ENCODE measurements at places on chromosomes 4 and X.

- DNase-seq: no peak
Observed at GRCh38 chr4:158796370-158797140, 27.7 kb downstream of the FNIP2 start.

GRCh38 chr4:64559571-64559970 lies 150.3 kb upstream of the TECRL start:
- DNase-seq: no peak

DNA sequence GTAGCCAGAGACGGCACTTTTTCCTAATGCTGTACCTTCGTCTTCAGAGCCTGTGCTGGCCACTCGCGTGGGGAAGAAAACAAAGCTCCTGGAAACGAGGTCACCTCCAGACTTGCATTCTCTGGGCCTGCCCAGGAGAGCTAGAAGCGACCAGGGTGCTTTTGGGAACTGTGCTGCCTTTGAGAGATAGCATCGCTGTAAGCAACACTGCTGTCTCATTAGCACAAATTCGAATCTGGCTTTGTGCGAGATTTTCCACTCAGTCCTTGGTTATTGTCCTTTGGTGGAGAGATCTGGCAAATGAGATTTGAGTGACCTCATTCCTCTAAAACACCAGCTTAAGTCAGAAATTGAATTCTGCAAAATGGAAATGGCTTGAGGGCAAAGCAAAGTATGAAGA lies 66.1 kb upstream of the TLR3 start:
- no peak for DNase-seq

- DNase-seq: no peak
Observed at GRCh38 chr4:1489639-1489995, 83.4 kb upstream of the NKX1-1 start.

- DNase-seq: no peak
Observed at GRCh38 chr4:112057470-112057869, 87.8 kb upstream of the FAM241A start.

- no peak for DNase-seq
Observed at GRCh38 chr4:150114641-150115040, 36.4 kb downstream of the DCLK2 start.

DNA sequence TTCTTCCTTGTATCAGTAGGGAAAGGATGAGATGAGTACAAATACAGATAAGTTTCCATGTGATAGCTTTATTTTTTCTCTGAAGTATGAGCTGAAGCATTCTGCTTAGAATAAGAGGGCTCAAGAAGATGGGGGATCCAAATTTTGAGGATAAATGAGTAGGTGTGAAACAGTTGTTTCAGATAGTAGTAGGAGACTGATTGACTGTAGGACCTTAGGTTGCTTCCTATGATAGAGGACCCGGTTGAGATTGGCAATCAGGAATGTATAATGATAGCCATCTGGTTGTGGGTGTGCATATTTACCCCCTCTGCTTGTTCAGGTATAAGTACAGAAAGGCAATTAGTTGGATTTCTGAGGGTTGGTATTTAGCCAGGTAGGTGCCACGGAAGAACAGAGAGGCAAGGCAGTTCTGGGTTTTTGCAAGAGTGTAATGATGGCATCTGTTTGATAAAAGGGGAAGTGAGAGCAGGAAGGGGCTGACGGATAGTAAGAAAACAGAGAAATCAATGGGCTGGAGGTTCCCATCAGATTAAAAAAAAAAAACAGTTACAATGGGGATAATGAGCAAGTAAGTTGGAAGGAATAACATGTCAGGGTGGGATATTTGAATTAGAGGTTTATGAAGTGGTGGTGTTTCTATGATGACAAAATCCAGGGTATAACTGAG lies 13.7 kb downstream of the OCRL start:
- DNase-seq: no peak

- DNase-seq: no peak
Observed at GRCh38 chrX:1002611-1003010, 209.8 kb downstream of the CRLF2 start.

DNA sequence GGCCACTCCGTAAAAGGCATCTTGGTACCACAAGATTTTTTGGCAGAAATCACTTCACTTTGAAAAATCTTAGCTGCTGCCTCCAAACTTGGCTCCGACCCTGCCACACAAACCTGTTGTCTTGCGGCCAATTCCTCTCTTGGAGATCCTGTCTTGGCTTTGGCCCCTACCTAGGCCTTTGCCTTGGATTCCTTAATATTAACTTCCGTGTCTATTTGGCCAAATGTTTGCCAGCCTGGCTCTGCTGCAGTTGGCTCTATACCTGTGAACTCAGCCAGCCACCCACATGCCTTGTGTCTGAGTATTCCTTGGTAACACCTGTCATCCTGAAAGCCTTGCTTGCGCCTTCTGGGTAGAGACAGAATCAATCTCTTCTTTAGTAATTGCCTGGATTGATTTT lies 12.5 kb downstream of the GRXCR1 start:
- DNase-seq: no peak

DNA sequence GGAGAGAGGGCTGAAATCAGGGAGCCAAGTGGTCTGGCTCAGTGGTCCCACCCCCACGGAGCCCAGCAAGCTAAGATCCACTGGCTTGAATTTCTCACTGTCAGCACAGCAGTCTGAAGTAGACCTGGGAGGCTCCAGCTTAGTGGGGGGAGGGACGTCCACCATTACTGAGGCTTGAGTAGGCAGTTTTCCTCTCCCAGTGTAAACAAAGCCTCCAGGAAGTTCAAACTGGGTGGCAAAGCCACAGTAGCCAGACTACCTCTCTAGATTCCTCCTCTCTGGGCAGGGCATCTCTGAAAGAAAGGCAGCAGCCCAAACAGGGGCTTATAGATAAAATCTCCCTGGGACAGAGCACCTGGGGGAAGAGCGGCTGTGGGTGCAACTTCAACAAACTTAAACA lies 88.1 kb downstream of the NPFFR2 start:
- no peak for DNase-seq

DNA sequence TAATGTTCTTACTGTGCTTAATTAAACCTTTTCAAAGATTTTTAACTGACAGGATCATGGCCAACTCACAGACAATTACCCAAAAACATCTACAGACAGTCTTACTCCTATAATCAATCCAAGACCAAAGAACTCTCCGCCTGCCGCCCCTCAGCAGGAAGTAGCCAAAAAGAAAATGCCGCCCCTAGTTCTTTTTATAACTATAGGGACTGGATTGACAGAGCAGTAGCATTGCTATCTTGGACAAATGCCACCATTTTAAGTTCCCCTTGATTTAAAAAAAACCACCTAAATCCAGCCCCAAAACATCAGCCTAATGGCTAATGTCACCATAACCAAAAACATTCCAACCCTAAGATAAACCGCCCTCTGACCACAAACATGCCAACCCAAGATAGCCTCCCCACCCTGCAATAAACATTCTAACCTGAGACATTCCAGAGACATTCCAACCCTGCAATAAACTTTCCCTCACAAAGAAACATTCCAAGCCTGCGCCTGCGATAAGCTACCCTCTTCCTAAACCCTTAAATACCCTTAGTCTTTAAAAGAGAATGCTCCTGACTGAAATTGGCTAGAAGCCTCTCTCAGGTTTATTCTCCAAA lies 77.0 kb downstream of the COQ2 start:
- DNase-seq: no peak

DNA sequence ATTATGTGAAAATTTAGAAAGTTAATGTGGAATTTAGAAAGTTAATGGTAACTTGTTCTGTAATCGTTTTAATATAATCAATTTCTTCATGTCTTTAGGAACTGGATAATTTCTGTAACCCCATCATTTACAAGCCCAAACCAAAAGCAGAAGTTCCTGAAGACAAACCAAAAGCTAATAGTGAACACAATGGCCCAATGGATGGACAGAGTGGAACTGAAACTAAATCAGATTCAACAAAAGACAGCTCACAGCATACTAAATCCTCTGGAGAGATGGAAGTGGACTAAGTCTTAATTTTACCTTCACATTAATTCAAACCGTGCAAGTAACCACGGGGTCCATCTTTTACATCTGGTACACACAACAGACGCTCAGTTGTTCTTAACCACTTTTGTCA lies 48.1 kb upstream of the PLK4 start:
- DNase-seq: no peak

DNA sequence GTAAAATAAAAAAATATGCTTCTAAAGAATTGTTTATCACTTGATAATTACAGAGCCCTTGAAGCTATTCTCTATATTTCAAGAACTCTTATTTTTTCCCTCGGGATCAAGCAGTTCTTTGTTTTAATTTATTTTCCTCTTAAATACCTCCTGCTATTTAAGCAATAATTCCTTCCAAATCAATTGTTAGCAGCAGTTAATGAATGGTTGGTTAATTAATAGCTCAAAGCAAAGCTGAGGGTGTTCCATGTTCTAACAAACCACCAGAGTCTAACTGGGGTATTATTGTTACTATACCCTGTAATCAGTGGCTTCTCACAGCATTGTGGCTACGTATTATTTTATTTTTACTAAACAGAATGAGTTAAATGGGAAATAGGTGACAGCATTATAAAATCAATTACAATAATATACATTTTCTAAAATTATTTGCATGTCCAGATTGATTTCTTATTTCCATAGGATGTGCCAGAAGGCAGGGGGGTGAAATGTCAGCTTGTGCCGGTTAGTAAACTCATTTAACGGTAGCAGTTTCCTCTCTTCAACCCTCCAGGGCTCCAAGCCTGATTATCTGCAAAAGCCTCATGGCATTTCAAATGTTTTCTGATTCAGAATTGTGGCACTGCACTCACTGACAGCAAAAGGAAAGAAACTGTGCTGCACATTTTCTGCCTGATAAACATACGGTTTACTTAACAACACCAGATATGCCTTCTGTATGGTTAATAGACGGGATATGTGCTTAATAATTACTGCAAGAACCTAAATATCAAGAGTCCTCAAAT lies 286.9 kb upstream of the EMCN start:
- DNase-seq: no peak

GRCh38 chrX:154097003-154097588 lies 421 bp downstream of the MECP2 start:
- no peak for DNase-seq

GRCh38 chr4:96383349-96383748 lies 543.5 kb downstream of the PDHA2 start:
- DNase-seq: no peak

GRCh38 chr4:118086344-118086743 lies 52.1 kb downstream of the NDST3 start:
- DNase-seq: no peak

- no peak for DNase-seq
Observed at GRCh38 chr4:144374065-144374464, 233.5 kb upstream of the GYPA start.

GRCh38 chrX:10725071-10725470 lies 104.7 kb upstream of the MID1 start:
- DNase-seq: no peak

DNA sequence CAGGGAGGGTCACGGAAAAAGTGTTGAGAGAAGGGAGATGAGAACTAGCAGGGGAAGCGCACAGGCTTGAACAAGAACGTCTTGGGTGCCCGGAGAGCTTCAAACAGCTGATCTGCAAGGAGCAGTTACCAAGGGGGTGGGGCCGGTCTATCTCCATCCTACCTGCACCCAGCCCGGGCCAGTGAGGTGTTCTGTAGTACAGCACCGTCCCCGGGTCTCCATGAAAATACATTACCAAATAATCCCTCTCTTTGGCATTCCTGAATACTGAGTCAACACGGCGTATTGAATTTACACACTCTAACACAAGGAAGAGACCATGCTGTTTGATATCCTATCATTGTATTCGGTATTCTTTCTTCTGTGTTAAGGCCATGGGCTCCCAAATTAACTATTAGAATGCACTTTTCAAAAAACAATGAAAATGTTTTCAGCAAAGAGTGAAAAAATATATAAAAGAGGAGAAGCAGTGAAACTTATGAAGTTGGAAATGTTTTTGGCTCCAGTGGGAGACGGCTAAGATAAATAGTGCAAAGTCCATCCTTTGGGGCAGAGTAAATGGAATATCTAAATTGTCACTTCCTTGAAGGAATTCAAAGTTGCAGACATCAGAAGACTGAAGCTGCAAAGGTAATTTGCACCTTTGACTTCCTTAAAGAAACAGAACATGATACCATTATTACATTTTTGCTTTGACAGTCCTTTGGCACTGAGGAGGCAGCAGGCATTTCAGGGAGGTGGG lies 90.3 kb downstream of the DHRSX start:
- DNase-seq: no peak

DNA sequence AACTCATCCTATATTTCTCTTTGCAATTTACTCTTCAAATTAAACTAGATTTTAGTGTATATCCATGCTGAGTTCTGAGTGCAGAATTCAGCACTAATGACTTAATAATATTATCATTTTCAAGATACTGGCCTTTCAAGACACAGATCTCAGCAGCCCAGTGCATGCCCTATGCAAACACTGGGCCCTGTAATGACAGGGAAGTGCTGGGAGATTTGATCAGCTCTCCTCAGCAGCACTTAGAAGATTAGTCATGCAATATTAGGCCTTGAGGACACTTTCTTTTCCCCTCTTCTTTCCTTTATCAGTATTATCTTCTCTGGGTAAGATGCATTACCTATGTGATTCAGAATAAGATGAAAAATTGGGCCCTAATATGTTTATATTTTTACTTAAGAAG lies 207.1 kb downstream of the PPP3CA start:
- DNase-seq: no peak

- no peak for DNase-seq
Observed at GRCh38 chrX:15435836-15436619, 51.8 kb upstream of the VEGFD start.

GRCh38 chrX:2261831-2262667 lies 238.7 kb downstream of the DHRSX start:
- no peak for DNase-seq

DNA sequence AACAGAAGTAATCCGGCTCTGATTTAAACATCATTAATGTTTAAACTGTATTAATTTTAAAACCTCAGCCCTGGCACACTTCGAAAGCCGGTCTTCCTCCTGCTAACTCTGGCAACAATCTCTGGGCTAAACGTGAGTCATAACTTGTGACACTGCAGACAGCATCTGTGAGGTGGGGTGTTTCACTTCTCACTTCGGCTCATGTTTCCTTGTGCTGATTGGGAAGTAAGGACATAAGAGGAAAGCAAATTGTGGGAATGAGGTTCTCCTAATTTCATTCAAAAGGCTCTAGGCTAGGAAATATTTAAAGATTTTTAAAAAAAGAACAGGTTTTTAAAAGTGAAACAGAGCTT lies 139.9 kb upstream of the USP9X start:
- DNase-seq: no peak

DNA sequence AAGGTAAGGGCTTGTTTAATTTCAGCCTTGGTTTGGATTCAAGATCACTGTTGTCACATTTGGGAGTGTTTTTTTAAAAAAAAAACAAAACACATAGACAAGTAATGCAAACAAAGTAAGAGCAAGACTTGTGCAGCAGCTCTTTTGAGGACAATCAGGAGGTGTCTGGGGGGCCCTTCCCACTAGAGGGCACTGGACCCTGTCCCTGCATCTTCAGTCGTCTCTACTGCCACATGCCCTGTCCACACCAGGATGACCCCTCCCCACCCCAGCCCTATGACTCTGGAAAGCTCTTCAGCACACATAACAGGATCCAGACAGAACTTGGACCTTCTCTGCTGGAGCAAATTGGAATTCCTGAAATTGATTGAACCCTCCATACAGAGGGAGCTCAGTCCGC lies 71.0 kb downstream of the USP46 start:
- no peak for DNase-seq

GRCh38 chr4:159428975-159429692 lies 326.3 kb downstream of the RAPGEF2 start:
- DNase-seq: no peak

GRCh38 chrX:12814420-12814819 lies 23.2 kb downstream of the PRPS2 start:
- DNase-seq: no peak

- no peak for DNase-seq
Observed at GRCh38 chr4:152089584-152089983, 328.8 kb upstream of the GATB start.

Data from NCI-H1048 (cell line).